Activated B cell treated with CpG ODN at 0.5 μM for 24 hours (primary cell): ENCODE measurements at places on chromosomes 13 and 19. TPM values are rescaled to one million over a fixed set of nuclear protein-coding genes. Genes with fewer than 3 reads are reported as not detected.

CEACAM20 gene
- not detected in 2 replicates for total RNA-seq

DNA sequence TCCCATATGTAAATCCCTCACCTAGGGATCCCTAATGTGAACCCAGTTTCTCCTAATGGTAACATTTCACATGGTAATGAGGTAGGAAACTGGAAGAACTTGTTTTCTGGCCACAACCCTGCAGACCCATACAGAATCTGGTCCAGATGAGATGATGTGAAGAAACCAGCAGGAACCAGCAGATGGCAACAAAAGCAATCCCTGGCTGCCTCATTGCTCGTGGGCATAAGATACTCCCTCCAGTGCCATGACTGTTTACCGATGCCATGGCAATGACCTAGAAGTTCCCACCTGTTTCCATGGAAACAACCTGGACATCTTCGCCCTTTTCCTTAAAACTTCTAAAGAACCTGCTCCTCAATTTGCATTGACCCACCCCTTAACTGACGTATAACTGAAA, 1.4 kb upstream of the CD209 start:
- no peak overlapping the region for H3K27ac ChIP-seq
- no peaks in the 10 kb centered on the region for H3K27me3 ChIP-seq
- no peaks in the 10 kb centered on the region for H3K36me3 ChIP-seq
- no peak overlapping the region for H3K4me3 ChIP-seq

DNA sequence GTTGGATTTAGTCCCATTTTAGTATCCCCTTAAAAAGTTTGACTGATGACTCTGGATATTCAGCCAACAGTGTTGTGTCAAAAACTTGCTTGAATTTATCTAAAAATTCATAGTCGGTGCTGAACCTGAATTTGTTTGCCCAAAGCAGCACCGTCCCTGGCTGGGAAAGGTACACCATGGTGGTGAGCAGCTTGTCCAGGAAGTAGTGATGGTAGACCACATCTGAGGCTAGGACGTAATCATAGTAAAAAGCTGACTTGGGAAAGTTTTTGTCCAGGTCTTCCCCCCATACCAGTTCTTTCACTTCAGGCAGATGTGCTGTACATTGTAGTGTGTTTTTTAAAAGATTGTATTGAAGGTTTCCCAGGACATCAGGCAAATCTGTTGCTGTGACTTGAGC, 8.8 kb downstream of the METTL21C start:
- H3K27ac ChIP-seq: no peak overlapping the region
- H3K4me1 ChIP-seq: peaks cover 13% of the 10 kb centered on the region
- no peaks in the 10 kb centered on the region for H3K36me3 ChIP-seq

DNA sequence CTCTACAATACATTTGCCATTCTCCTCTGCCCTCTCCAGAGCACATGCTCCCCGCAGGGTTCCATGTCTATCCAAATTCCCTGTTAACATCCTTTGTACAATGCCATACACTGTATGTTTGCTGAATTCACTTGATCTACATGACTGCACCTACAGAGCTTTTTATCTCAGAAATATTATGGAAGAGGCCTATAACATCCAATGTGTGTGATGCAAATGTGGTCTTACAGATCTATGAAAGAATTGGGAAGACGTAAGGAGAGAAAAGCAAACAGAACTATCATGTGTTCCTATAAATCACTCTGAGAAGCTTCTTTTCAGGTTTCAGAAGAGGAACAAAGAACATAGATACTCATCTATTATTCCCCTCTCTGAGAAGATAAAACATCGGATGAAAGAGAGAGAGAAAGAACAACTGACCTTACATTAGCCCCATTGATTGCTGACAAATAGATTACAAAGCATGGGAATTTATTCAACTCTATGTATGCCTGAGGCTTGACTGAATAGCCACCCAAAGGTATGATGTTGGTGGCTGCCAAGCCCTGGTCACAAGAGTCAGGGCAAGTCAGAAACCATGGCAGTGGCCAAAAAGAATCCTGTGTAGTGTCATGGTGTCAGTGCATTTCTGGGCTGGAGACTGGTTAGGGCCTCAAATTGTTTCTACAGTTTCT, 425.2 kb downstream of the FOXO1 start:
- no peak overlapping the region for H3K4me3 ChIP-seq
- no peaks in the 10 kb centered on the region for H3K27me3 ChIP-seq
- H3K4me1 ChIP-seq: no peaks in the 10 kb centered on the region
